ENCODE measurements at places on chromosomes 6 and 20. TPM values are rescaled to one million over a fixed set of nuclear protein-coding genes. Genes with fewer than 3 reads are reported as not detected.

Gene TM9SF4
- 30.0 TPM for total RNA-seq

Gene TRIM39
- 9.9 TPM for total RNA-seq

Gene FRK
- 8.8 TPM for total RNA-seq

- H3K27ac ChIP-seq: no peak overlapping the region
- H3K36me3 ChIP-seq: no peaks in the 10 kb centered on the region
- H3K27me3 ChIP-seq: peaks cover 35% of the 10 kb centered on the region
- DNase-seq: no peak
These were observed 1.1 kb downstream of the RNF39 start for GRCh38 chr6:30074331-30075093.

DNA sequence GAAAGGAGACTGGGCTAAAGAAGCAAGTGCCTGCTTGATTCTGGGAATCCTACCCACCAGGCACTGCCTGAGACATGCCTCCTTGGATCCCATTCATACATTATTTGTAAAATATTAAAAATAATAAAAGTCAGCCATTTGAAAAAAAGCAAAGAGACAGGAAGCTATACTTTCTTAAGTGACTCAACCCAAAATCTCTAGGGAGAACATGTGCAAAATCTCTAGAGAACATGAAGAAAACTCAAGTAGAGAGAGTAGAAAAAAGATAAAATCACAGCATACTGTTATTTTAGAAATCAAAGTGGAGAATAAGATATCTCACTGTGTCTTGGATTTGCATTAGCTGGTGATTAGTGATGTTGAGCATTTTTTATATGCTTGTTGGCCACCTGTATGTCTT, 197.2 kb upstream of the GGTLC1 start:
- no peaks in the 10 kb centered on the region for H3K4me1 ChIP-seq
- H3K36me3 ChIP-seq: no peaks in the 10 kb centered on the region
- no peak overlapping the region for H3K27ac ChIP-seq
- DNase-seq: no peak
- no peaks in the 10 kb centered on the region for H3K27me3 ChIP-seq

GRCh38 chr20:44336725-44337380, at the start of gene R3HDML:
Gene R3HDML (plus strand): TSS chr20:44337043. CDS start chr20:44337158, 115 bp downstream.
- H3K36me3 ChIP-seq: no peaks in the 10 kb centered on the region
- H3K4me1 ChIP-seq: no peaks in the 10 kb centered on the region
- H3K4me3 ChIP-seq: no peak within 1 kb of the TSS
- no peak for DNase-seq
- peaks cover 5% of the 10 kb centered on the region for H3K27me3 ChIP-seq

DNA sequence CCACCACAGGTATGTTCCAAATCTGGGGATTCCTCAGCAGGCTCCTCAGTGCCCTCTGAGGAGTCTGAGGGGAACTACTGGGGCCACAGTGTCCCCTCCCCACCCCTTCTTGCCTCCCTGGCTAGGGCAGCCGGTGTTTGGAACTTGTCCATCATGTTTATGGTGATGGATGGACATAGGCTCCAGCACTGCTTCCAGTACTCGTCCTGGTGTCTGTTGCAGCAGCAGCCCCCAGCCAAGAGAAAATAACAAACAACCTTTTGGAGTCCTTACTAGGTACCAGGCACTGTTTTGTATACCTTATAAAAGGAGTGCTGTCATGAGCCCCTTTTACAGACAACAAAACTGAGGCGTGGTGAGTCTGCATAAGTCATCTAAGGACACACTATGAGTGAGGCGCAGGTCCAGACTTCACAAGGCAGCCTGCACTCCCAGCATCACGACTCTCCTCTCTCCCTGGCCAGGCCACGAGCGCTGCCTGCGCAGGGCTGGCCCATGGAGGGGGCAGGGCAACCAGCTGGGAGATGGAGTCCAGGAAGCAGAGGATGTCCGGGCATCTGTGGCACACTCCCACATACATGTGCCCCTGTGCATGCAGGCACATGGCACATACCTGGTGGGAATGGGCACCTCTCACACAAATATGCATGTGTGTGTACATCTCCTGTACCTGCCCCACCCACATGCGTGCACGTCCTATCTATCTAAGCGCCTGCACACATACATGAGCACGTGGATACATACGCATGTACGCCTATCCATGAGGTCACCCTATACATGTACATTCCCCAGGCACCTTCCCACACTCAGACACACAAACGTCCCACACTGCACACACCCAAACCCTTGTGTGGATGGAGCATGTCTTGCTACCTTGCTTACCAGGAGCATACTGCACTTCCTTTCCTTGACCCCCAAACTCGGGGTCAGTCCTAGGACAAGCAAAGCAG, 152.7 kb downstream of the VEGFA start:
- no peak for DNase-seq
- no peaks in the 10 kb centered on the region for H3K27me3 ChIP-seq
- no peaks in the 10 kb centered on the region for H3K4me1 ChIP-seq
- no peaks in the 10 kb centered on the region for H3K36me3 ChIP-seq
- H3K4me3 ChIP-seq: no peak overlapping the region

GRCh38 chr6:143471822-143472221, 21.2 kb downstream of the PEX3 start:
- H3K27ac ChIP-seq: no peak overlapping the region
- H3K36me3 ChIP-seq: peaks cover 29% of the 10 kb centered on the region
- no peak overlapping the region for H3K4me3 ChIP-seq
- H3K4me1 ChIP-seq: no peaks in the 10 kb centered on the region
- no peaks in the 10 kb centered on the region for H3K27me3 ChIP-seq

- no peaks in the 10 kb centered on the region for H3K4me1 ChIP-seq
- no peak overlapping the region for H3K4me3 ChIP-seq
- no peak overlapping the region for H3K27ac ChIP-seq
- H3K36me3 ChIP-seq: no peaks in the 10 kb centered on the region
These were observed 2.0 kb downstream of the GLP1R start for GRCh38 chr6:39050453-39051112.

GRCh38 chr20:21521596-21522480, 8.0 kb upstream of the NKX2-2 start:
- peak overlapping the region; percentile 24 for H3K4me3 ChIP-seq
- no peak overlapping the region for H3K27ac ChIP-seq
- no peak for DNase-seq
- peaks cover 12% of the 10 kb centered on the region for H3K4me1 ChIP-seq
- peaks cover 39% of the 10 kb centered on the region for H3K27me3 ChIP-seq

DNA sequence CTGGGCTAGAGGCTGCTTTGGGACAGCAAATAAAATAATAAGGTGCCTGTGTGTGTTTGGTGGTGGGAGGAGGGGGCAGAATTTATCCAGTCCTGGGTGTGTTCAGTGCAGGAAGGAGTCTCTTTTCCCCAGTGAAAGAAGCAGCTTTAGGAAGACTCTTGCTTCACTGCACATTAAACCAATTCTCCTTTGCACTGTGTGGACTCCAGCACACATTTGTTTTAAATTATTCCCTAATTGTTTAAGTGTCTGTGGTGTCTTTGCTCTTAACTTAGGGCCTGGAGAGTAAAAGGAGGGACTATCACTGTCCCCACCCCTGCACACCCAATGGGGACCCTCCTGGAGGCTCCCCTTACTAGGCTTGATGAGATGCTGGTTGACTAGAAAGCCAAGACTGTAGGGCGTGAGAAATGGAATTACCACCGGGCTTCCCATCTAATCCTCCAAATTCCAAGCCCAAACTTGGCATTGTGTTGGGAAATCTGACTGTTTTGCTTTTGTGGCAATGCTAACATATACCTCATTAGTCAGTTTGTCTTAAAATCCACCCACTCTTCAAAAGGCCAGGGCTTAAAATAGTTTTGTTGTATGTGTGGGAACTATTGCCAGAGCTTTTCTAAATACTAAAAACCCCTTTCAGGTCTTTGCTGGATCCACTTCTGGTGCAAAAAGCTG, 13.5 kb upstream of the DAAM2 start:
- H3K27me3 ChIP-seq: no peaks in the 10 kb centered on the region
- no peak overlapping the region for H3K27ac ChIP-seq
- no peaks in the 10 kb centered on the region for H3K36me3 ChIP-seq
- no peak overlapping the region for H3K4me3 ChIP-seq
- H3K4me1 ChIP-seq: no peaks in the 10 kb centered on the region

DNA sequence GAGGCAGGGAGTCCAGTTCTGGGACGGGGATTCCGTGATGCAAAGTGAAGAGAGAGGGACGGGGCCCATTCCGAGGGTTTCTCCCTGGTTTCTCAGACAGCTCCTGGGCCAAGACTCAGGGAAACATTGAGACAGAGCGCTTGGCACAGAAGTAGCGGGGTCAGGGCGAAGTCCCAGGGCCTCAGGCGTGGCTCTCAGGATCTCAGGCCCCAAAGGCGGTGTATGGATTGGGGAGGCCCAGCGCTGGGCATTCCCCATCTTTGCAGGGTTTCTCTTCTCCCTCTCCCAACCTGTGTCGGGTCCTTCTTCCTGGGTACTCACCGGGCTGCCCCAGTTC, 35.9 kb upstream of the HLA-G start:
- H3K4me1 ChIP-seq: peaks cover 15% of the 10 kb centered on the region
- peak overlapping the region; percentile 71 for H3K4me3 ChIP-seq
- H3K27ac ChIP-seq: no peak overlapping the region
- no peaks in the 10 kb centered on the region for H3K36me3 ChIP-seq
- peaks cover 6% of the 10 kb centered on the region for H3K27me3 ChIP-seq

- H3K27ac ChIP-seq: peak overlapping the region; percentile 3
- no peaks in the 10 kb centered on the region for H3K36me3 ChIP-seq
- H3K27me3 ChIP-seq: no peaks in the 10 kb centered on the region
- no peaks in the 10 kb centered on the region for H3K4me1 ChIP-seq
- H3K4me3 ChIP-seq: no peak overlapping the region
These were observed 23.2 kb downstream of the AFDN start for GRCh38 chr6:167849846-167850459.

DNA sequence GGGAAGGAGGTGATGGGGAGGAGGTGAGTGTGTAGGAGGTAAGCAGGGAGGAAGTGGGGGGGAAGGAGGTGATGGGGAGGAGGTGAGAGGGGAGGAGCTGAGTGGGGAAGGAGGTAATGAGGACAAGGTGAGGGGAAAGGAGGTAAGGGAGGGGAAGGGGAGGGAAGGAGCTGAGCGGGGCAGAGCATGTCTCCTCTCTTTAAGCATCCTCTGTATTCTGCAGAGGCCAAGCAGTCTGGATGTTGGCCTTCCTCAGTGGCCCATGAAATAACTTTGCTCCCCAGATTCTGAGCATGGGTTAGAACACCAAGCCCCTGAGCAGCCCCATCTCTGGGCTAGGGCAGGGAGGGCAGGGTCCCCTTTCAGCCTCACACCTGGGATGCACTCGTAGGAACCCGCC, 84.6 kb downstream of the EDN3 start:
- DNase-seq: no peak
- no peak overlapping the region for H3K4me3 ChIP-seq
- no peaks in the 10 kb centered on the region for H3K36me3 ChIP-seq

DNA sequence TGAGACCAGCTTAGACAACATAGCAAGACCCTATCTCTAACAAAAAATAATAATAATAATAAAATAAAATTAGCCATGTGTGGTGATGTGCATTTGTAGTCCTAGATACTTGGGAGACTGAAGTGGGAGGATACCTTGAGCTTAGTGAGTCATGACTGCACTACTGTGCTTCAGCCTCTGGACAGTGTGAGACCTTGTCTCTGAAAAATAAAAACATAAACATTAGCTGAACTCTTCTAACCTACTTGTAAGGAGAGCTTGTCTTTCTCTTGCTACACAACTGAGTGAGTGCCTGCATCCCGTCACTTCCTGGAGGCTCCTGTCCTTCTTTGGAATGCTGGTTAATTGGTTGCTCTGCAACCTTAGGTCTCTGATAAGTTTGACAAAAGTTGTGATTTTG, 5.1 kb upstream of the DBNDD2 start:
- no peaks in the 10 kb centered on the region for H3K4me1 ChIP-seq
- DNase-seq: no peak
- no peak overlapping the region for H3K4me3 ChIP-seq
- no peak overlapping the region for H3K27ac ChIP-seq

GRCh38 chr6:106097411-106098231, 11.5 kb downstream of the PRDM1 start:
- H3K4me1 ChIP-seq: peaks cover 9% of the 10 kb centered on the region
- DNase-seq: no peak
- H3K27ac ChIP-seq: peak overlapping the region; percentile 59
- H3K36me3 ChIP-seq: no peaks in the 10 kb centered on the region
- H3K27me3 ChIP-seq: peaks cover 8% of the 10 kb centered on the region
- H3K4me3 ChIP-seq: peak overlapping the region; percentile 48
